Urothelium cell line (cell line): ENCODE measurements at places on chromosomes 1 and 21.

DNA sequence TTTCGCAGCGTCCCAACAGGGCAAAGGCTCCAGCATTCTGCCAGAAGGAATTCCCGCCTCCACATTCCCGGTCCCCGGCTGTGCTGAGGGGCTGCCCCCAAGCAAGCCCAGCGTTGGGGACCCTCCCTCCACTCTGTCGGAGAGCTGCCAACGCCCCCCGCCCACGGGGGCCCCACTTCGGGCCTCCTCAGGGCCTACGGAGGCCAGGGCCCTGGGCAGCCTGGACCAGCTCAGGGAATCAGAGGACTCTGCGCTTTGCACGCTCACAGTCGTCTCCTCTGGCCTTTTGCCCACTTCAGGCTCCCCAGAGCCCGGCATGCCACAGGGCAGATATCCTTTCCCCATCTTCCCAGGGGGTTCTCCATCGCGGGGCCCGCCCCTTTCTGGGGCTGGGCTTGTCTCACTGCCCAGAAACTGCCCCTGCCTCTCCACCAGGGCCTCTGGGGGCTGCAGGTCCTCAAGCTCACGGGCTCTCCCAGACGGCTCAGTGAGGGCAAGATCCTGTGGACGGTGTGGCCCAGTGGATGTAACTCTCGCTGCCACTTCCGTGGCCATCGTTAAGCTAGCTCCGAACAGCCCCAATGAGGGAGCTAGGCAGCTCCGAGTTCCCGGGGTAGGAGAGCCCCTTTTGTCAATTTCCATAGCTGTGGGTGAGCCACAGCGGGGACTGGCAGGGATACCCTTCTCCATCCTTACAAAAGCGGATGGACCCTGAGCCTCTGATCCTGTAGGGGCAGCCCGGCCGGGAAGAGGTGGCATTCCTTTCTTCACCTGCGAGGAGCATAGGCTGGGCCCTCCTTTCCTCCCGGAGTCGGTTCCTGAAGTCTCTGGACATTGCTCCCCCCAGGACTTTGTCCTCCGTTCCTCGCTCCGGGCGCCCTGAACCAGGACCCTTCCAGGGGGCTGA, 2.8 kb downstream of the ITPKB start:
- no peak for DNase-seq

DNA sequence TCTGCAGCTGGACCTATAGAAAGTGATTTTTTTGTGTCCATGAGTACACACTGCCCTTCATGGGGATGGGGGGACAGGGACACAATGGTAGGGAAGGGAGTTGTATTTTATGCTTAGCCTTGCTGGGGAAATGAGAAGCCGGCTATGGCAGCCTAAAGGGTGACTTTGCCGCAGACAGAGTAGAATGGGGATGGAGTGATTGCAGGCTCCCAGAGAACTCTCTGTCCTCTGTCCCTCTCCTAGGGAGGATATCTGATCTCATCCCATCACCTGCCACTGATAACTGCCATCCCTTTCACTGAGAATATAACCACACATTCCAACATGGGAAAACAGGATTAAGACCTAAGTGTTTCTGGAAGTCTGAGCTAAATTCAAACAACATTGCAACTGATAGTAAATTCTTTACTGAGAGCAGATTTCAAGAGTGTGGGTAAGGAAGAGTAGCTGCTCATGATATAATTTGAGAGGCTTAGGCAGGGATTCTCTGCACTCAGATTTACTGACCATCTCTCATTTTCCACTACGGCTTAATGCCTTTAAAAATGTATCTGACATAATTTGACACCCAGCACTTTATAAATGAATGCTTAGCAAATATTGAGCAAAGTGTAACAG, 13.9 kb downstream of the SH2D1B start:
- no peak for DNase-seq

- DNase-seq = peak; percentile 61
Observed at GRCh38 chr21:42654179-42654912, 925 bp downstream of the PDE9A start.

DNA sequence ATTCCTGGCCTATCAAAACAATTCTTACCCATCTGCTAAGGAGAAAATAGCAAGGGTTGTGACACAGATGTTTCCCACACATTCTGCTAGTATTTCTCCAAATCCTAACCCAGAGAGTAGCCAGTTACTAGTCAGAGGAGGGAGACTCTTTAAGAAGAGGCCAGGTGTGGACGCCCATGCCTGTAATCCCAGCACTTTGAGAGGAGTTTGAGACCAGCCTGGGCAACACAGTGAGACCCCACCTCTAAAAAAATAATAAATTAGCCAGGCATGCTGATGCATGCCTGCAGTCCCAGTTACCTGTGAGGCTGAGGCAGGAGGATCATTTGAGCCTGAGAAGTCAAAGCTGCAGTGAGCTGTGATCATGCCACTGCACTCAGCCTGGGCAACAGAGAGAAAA, 28.6 kb downstream of the NVL start:
- no peak for DNase-seq

DNA sequence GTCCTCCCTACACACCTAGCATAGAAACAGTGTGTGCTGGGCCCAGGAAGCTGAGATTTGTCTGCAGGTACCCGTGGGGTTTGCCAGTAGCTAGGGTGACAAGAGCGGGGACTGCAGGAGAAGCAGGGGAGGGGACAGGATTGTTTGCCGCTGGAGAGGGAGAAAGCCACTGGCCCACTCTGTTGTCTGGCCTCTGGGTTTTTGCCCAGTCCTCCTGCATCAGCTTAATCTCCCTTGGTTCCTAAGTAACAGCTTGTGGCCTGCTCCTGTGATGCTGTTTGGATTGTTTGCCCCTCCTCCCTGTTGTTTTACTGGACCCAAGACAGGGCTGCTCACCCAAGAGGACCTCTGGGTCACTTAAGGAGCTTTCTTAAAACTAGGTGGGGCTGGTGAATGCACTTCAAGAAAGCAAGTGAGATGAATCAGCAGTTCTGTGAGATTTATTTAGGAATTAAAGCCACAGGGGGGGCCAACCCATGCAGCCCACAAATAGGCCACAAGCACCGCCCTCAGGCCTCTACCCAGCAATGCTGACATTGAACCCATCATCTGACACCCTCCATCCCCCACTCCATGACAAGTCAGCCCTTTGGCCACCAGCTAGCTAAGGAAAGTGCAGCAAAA, 142.8 kb downstream of the ZZZ3 start:
- DNase-seq = peak; percentile 80

GRCh38 chr1:26696119-26696653, 371 bp downstream of the ARID1A start:
- DNase-seq = peak; percentile 34

DNA sequence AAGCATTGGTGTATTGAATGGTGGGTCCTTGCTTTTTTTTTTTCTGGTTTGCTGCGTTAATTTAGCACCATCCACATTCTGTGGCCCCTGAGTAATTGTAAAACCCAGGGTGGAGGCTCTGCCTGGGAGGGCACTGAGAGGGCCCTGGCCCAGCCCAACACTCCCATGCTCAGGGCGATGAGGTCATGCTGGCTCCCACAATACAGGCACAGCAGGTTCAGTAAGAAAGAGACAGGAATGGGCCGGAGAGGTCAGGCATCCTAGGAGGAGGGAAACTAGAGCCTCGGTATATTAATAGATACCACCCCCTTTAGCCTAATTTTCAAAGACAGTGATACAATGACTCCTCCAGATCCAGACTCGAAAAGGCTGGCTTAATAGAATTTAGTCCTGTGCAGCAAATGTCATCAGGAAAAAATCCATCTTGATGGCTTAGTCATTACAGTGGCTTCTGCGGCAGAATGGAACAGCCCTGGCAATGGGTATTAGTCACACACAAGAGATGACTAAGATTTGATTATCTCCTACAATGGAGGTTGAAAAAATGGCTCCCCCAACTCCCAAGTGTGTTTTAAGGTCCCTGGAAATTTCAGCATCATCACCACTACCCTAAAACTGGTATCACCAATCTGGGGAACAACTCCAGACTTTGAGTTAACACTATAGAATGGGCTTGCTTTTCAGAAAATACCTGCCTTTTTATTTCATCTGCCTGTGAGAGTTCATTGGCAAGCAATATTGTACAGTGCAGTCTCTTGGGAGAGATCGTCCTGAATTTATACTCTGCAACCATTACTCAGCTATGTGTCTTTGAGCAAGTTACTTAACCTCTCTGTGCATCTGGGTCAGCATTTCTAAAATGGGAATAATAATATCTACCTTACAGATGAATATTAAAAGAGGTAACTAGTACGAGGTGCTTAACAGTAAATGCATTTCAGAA, 43.9 kb upstream of the LYST start:
- DNase-seq = peak; percentile 88

- DNase-seq = no peak
Observed at GRCh38 chr1:165696625-165697100, 1.7 kb downstream of the ALDH9A1 start.

GRCh38 chr1:36304970-36305914, 926 bp upstream of the SH3D21 start:
- DNase-seq = no peak

DNA sequence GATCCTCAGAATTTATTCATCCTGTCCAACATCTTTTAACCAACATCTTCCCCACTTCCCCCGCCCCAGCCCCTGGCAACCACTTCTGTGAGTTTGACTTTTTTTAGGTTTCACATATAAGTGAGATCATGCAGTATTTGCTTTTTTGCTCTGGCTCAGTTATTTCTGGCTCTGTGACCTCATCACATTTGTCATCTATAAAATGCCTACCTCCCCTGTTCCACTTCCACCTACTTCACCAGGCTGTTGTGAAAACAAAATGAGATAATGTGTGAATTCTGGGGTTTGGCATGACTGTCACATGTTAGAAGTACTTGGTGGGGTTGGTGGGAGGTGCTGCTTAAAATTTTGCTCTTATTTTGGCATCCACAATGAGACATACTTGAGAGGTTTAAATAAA, 18.4 kb downstream of the HHAT start:
- peak; percentile 36 for DNase-seq

DNA sequence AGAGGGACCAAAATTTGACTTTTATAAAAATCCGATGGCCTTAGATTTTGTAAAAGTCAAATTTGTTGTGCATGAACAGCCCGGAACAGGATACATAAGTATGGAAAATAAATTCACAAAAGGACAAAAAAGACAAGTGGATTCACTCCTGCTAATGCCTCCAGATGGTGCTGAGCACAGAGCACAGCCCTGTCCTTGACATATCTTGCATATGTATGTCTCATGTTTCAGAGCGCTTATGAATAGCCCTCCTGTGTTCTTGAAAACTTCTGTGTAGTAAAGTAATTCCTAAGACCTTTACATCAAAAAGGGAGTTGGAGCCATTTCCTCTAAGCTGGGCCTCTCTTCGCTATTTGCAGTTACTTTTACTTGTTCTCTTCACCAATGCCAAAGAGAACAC, 110.7 kb upstream of the RAB3GAP2 start:
- no peak for DNase-seq

DNA sequence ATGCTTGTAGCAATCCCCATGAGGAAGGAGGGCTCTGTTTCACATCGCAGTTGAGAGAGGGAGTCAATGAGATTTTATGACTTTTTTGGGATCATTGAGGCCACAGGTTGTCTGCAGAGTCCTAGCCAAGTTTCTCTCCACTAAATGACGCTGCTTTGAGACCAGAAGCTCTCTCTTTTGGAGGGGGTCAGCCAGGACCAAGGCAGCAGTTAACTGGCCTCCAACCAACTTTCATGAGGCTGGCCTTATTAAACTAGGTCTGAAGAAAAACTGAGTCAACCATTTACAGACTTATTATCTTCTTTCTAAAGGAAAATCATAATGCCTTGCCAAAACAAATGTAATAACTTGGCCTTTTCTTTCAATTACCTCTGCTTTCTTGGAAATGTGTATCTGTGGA, 8.6 kb downstream of the WLS start:
- no peak for DNase-seq

DNA sequence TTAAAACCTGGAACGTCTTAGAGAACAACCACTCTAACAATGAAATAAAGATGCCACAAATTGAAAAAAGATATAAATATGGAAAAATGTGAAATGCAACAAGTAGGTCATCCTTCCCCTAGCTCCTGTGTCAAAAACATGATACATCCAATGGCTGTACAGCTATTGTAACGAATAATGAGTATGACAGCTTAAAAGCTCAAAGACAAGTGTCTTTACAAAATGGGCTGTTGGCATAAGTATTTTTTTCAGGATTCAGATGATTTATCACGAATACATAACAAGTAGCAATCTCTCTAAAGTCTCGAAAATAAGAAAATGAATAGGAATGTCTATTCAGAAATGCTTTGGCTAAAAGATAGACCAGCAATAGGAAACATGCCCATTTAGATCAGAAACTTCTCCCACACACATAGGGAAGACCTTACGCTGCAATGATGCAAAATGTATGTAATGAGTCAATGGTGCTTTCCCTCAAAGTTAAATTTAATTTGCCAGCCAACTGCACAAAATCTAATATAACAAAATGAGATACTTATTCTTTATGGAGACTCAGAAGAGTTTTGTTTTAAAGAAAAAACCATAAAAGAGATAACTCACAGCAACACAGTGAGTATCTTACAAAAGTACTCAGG, 8.3 kb downstream of the TGFBR3 start:
- no peak for DNase-seq

DNA sequence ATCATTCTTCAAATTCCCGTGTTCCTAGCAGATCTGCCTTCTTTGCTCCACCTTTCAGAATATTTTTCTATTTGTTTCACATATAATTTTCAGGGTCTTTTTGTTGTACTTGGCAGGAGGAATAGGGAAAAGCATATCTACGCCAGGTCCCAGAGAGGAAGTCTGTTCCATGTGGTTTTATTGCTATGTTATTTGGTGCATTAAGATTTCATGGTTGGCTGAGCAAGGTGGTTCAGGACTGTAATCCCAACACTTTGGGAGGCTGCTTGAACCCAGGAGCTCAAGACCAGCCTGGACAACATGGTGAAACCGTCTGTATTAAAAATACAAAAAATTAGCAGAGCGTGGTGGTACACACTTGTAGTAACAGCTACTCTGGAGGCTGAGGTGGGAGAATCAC, 36.1 kb downstream of the COL6A1 start:
- no peak for DNase-seq

- peak; percentile 82 for DNase-seq
Observed at GRCh38 chr1:27966402-27967105, 6.8 kb downstream of the XKR8 start.

GRCh38 chr1:84996846-84997666, at the start of gene MCOLN2:
MCOLN2 (minus strand) TSS chr1:84997113; CDS start chr1:84996872, 241 bp downstream.
- DNase-seq = peak; percentile 88

GRCh38 chr1:245671349-245671748, 516.6 kb downstream of the KIF26B start:
- DNase-seq = no peak

DNA sequence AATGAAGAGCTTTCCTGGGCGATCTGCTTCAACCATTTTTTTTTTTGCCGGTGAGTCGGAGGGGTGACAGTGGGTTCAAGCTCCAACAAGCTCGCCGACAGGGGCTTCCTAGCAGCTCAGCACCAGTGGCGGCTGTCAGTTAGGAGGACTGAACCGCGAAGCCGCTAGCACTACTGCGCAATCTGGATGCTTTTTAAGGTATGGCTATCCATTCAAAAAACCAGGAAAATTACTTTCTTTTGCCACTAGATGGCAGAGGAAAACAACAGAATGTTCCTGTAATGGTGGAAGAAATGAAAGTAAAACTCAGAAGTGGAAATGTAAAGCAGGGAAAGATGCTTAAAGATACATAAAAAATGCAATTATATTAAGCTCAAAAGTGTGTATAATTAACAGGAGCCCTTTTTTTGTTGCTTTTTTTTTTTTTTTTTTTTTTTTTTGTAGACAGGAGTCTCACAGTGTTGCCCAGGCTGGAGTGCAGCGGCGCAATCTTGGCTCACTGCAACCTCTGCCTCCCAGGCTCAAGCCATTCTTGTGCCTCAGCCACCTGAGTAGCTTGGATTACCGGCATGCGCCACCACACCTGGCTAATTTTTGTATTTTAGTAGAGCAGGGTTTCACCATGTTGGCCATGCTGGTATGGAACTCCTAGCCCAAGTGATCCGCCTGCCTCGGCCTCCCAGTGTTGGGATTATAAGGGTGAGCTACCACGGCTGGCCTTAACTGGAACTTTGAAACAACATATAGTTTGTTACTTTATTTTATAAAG, 8.5 kb downstream of the KYAT3 start:
- DNase-seq = peak; percentile 40
